Activated gamma-delta T cell (primary cell): ENCODE measurements at places on chromosomes 12 and 14.

DNA sequence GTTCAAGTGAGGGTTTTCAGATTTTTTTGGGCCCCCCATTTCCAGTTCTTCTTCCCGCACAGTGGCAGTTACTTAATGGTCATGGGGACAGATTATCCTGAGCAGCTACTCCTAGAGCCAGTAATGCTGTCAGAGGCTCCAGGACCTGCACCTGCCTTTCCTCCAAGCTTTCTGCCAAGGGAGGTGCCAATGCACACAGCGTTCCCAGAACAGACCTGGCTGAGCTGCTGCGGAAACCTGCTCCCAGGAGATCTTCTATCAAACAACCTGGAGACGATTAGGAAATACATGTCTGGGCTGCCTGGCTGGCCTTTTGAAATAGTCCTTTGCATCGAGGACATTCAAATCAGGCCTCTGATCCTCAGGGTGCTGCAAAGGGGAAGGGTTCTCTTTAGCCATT, 120.9 kb downstream of the SLC8A3 start:
- no peak for DNase-seq

DNA sequence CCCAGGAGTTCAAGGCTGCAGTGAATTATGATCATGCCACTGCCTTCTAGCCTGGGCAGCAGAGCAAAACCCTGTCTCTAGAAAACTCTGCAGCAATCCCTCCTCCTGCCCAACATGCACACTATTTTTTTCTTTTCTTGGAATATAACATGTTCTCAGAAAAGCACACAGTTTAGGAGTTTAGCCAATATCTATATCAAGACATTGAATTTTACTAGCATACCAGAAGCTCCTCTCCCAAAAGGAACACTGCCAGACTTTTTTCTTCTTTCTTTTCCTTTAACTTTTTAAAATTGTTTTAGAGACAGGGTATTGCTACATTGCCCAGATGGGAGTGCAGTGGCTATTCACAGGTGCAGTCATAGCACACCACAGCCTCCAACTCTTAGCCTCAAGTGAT, 107.1 kb upstream of the AEBP2 start:
- DNase-seq = no peak

DNA sequence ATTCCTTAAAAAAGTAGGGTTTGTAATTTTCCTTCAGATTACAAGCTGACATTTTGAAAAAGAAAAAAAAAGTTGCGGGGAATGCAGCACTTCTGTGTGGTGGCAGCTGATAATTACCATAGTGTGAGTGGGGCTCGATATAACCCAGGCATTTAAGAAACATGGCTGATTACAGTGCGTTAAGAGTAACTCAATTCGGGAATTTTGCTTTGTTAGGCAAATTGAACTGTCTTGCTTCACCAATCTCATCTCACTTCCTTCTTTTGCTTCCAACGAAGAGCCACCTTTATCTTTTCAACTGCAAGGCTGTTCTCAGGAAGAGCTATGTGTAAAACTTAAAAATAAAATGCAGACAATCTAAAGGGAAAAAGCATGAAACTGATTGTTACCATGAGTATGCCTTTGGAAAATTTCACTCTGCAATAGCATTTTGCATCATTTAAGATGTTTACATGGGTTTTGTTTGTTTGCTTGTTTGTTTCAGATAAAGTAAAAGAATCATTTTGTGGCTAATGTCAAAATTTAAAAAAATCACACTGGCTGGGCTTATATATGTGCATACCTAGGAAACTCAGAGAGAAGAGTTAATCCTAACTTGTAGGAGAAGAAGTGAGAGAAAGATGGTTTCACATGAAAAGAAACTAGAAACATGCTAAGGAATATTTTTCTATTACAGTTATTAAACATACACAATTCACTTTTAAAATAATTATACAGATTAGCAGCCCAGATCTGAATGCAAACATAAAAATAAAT, 295.9 kb upstream of the ATP2B1 start:
- DNase-seq = no peak

DNA sequence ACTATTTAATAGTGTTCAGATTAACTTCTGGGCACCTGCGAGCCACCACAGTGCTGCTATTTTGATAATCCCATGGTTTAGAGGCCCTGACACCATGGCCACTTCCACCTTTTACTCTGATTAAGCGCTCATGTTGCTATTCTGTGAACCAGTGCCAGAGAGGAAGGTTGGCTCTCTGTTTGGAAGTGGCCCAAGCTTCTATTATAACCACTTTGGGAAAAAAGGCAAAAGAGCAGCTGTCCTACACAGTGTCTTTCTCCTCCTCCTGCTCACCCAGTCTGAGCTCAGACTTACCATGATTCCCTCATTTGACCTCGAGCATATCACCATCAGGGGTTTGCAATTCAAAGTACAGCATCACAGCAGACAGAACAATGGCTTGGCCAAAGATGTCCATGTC, 23.3 kb downstream of the DYRK2 start:
- no peak for DNase-seq

DNA sequence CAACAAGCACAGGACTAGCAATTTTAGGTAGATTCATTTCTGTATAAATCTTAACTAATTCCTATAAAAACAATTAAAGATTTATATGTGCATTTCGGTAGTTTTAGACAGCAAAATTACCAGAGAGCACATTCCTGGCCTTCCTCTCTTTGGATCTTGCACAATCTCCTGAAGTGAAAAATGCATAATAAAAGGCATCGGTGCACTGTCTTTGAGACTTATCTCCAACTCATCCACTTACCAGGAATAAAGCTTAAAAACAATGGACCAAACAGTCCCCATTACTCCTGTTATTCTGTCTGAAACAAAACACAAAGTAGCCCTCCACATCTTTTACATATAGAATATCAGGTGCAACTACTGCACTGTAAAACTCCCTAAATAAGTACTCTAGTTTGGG, 69.3 kb downstream of the HECTD1 start:
- no peak for DNase-seq
